Epithelial cell of proximal tubule (primary cell): ENCODE measurements at places on chromosomes 12 and 14. TPM values are rescaled to one million over a fixed set of nuclear protein-coding genes. Genes with fewer than 3 reads are reported as not detected.

DNA sequence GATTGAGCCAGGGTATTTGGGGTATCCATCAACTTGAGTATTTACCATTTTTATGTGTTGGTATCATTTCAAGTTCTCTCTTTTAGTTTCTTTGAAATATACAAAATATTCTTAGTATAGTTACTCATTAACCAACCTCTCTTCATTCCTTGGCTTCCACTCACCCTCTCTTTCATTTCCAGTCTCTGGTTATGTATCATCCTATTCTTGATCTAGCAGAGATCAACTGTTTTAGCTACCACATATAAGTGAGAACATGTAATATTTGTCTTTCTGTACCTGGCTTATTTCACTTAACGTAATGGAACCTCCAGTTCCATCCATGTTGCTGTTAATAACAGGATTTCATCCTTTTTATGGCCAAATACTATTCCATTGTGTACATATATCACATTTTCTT is 86.9 kb downstream of the DACT1 start:
- no peak for DNase-seq

DNA sequence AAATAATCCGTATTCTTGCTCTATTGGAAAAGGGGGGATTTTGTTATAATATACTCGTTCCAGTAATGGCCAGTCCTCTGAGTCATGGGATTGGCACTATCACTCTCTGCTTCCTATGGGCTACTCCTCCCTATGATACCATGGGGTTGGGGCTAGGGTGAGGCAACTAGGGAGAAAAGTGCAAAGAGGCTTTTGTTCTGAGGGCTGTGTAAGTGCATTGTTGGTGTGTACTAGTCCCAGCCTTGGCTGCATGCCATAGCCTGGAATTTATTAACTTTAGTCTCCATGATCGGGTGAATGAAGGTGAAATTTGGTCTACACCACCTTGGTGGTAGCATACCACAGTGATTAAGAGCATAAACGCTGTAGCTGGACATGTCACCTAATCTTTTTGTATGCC is 247.6 kb downstream of the RPAP3 start:
- peak; percentile 79 for DNase-seq

- DNase-seq = no peak
Measured at GRCh38 chr12:88960213-88960878, 380.1 kb upstream of the KITLG start.

NKX2-1 gene
- not detected in 2 replicates for total RNA-seq

GRCh38 chr12:112046003-112046402 is 32.8 kb downstream of the ERP29 start:
- no peak for DNase-seq

TTC9 gene
- total RNA-seq = 12.8 and 24.8 TPM in 2 replicates

LDHB gene
- 1,091 and 1,244 TPM in 2 replicates for total RNA-seq

- no peak for DNase-seq
Measured at GRCh38 chr12:12097891-12098690, 27.4 kb downstream of the BCL2L14 start.

GRCh38 chr12:75587340-75588106 is 76.1 kb upstream of the KRR1 start:
- no peak for DNase-seq

DNA sequence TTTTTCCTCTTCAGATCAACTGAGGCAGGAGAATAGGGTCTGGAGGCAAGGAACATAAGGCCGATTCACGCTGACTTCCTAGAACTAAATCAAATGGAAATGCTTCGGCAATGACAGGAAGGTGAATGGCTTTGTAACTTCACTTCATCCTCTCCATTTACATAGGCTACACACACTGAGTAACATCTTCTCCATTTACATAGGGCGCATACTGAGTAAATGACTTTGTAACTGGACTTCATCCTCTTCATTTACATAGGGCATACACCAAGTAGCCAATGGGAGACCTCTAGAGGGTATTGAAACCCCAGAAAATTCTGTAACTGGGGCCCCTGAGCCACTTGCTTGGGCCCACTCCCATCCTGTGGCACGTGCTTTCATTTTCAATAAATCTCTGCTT is 71.0 kb upstream of the CPSF6 start:
- no peak for DNase-seq

GRCh38 chr14:102958461-102958860 is 36.0 kb downstream of the AMN start:
- DNase-seq = no peak

- DNase-seq = no peak
Measured at GRCh38 chr12:18580291-18580690, 157.5 kb downstream of the PLCZ1 start.

- DNase-seq = no peak
Measured at GRCh38 chr14:60245380-60246177, 3.4 kb upstream of the PPM1A start.

DNA sequence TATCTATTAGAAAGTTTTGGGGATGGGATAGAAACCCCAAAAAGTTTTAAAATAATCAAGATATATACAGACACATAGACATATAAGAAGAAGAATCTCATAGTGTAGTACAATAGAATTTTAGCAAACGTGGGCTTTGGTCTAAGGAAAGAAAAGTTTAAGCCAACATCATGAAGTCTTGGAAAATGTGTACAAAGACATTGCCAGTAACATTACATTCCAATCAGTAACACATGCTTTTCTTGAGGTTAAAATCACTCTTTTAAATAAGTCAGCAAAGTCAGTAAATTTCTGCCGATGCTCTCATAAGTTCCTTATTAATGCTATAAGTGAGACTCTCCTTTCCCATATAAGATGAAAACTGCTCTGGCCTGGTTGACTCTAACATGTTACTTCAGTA is 201.1 kb upstream of the LRIG3 start:
- no peak for DNase-seq

- no peak for DNase-seq
Measured at GRCh38 chr14:37669242-37669641, 73.8 kb downstream of the TTC6 start.

ANKS1B gene
- total RNA-seq = 0.46 TPM in 1 of 2 replicates, not detected in the other

DNA sequence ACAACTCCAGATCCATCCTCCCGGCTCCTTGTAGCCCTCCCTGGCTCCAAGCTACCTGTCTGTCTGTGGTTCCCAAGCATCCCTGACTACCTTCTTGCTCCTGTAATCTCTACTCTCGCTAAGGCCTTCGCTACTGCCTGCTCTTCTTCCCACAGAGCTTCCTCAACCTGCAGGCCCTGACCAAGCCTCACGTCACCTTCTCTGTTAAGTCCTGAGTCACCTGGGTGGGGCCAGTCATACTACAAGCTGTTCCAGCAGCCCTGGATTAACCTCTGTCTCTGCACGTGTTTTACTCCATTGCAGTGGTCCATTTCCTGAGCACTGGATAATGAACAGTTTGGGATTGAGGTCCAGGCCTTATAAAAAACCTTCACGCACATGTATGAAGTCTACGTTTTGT is 770.7 kb downstream of the BCL11B start:
- DNase-seq = no peak

GRCh38 chr12:69546693-69547438 is 38.4 kb upstream of the CCT2 start:
- DNase-seq = no peak

TSPAN8 gene
- total RNA-seq = 3.8 TPM in 1 of 2 replicates, not detected in the other

DNA sequence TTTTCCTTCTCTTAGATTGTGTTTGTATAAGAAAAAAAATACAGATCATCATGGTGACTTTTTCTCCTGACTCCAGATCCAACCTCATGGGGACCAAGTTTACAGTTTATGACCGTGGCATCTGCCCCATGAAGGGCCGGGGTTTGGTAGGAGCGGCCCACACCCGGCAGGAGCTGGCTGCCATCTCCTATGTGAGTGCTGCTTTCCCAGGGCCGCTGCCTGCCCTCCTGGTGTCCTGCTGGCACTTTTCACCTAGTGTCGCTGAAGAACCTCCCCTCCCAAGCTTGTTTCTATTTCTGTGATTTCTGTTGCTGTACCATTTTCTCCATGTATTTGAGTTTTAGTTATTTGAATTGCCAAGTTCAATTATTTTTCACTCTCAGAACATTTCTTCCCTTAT is 24.8 kb upstream of the TEAD4 start:
- no peak for DNase-seq

DNA sequence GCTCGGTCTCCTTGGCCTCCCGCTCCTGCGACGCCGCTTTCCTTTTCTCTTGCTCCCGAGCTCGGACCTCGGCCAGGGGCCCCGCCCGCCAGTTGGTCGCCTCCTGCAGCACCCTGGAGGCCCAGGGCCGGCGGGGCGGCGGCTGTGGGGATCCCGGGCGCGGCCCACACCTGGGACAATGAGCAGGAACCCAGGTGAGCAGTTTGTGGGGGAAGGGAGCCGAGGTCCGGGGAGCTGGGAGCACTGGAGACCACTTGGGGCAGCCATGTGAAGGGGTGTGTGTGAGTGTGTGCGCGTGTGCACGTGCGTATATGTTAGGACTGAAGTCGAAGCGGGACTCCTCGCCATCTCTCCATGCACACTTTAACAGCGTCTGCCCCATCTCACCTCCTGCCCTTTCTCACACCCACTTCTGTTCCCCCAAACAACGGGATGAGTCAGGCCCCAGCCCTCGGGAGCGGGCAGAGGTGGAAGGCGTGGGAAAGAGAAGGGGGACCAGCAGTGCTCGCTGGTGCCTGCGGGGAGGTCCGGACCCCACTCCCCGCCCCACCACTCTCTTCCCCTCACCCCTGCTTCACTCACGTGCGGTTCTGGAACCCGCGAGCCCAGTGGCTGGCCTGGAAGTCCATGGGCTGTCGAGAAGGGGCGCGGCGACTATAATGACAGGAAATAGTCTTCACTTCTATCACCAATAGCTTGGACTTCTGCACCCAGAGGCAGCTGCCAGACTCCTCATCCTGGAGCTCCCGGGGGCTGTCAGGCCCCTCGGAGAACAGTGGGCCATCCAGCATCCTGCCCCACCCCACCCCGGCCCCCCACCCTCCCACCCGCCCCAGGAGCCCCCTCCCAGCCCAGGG is 450 bp downstream of the DDN start:
- DNase-seq = no peak

LRRK2 gene
- total RNA-seq = 0.43 and 0.52 TPM in 2 replicates

ACRBP gene
- total RNA-seq = 0.58 TPM in 1 of 2 replicates, not detected in the other

- peak; percentile 29 for DNase-seq
Measured at GRCh38 chr14:39847194-39847593, 415.0 kb upstream of the FBXO33 start.

TPH2 gene
- not detected in 2 replicates for total RNA-seq

GRCh38 chr12:112151766-112152541 is 26.6 kb downstream of the TRAFD1 start:
- DNase-seq = no peak

DDX11 gene
- total RNA-seq = 51.6 and 60.9 TPM in 2 replicates

DNA sequence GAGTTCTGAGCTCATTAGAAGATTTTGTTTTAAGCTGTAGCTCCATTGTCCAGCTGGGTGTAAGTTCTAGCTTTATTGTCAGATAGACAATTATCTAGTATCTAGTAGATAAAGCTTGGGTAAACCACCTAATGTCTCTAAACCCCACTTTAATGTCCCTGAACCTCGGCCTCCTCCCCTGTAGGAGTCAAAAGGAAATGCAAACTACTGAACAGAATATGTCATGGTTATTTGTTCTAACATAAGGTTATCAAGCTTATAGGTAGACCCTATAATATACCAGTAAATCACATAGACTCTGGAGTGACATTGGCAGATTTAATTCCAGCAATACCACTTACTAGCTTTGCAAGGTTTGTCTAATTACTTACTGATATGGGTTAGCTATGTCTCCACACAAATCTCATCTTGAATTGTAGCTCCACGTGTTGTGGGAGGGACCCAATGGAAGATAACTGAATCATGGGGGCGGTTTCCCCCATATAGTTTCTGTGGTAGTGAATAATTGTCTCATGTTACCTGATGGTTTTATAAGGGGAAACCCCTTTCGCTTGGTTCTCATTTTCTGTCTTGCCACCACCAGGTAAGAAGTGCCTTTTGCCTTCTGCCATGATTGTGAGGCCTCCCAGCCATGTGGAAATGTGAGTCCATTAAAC is 29.4 kb downstream of the BCAT1 start:
- DNase-seq = no peak

GPRC5D gene
- not detected in 2 replicates for total RNA-seq

GRCh38 chr14:106837870-106838269 is 1311.5 kb downstream of the TMEM121 start:
- no peak for DNase-seq

GRCh38 chr14:50059763-50060616 is 56.4 kb downstream of the VCPKMT start:
- DNase-seq = no peak

- DNase-seq = no peak
Measured at GRCh38 chr12:27585739-27586265, 61.8 kb downstream of the PPFIBP1 start.

DNA sequence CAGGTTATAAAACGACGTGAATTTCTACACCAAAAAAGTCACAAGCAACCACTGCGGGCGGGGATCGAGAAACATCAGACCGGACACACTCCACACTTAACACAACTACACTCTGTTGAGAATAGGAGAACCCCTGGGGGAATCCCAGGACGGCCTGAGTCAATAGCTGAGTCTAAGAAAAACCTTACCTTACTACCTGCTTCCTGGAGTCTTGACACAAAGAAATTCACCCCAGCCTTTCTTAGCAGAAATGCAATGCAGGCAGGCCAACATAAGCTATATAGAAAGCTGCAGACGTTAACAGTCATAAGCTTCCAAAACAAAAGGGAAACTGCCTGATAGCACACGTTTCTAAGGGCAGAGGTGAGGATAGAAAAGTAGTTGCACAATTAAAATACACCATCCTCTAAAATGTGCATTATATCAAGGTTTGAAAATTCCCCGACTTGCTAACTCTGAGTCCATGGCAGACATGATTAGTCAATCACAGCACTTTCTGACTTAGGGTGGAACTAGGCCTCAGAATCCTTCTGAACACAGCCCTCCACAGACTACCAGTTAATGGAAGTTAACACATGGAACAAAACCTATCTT is 68.0 kb downstream of the CCDC88C start:
- no peak for DNase-seq

DNA sequence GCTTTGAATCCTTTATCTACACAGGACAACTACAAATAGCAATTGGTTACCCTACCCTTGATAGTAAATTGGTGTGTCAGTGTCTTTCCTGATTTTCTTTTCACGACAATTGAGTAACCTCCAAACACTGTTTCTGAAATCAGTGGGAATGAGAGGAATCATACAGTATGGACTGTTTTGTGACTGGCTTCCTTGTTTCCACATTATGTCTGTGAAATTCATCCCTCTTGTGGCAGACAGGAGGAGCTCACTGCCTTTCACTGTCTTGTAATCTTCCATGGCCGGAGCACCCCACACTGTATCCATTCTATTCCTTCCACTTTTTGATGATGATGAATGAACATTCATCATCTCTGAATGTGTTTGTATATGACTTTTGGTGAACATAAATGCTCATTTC is 164.0 kb upstream of the PZP start:
- no peak for DNase-seq
